ENCODE measurements at places on chromosomes 1 and 21.

GRCh38 chr1:25246600-25247023 lies 642 bp downstream of the RSRP1 start:
- DNase-seq: peak; percentile 47

DNA sequence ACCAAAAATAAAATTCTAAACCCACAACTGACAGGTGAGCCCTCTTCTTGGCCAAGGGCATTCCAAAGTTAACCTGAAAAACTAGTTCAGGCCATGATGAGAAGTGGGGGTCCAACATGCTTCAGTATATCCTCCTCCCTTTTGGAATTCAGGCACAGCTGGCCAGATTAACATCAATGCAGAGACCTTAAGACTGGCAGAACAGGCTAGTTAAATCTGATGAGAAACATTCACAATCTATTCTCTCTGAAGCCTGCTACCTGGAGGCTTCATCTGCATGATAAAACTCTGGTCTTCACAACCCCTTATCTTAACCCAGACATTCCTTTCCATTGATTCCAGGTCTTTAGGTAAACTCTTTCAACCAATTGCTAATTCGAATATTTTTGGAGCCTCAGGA lies 26.7 kb upstream of the ZBTB8B start:
- DNase-seq: no peak

DNA sequence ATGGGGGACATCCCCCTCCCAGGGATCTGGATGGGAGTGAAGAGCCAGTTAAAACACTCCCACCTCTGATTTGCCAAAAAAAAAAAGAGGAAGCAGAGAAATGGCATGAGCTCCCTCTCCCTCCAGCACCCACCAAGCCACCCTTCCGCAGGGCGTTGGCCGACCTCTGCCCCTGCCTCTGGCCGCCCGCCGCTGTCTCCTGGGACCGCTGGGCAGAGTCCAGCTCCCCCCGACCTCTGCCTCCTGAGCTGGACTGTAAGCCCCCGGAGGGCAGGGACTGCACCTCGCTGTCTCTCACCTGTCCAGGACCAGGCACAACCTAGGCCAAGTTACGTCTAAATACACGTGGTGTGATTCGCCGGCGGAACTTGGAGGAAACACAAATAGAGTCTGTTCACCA lies 174.3 kb downstream of the PRDM16 start:
- DNase-seq: no peak

GRCh38 chr1:156488566-156489165 lies 11.9 kb downstream of the MEF2D start:
- no peak for DNase-seq

DNA sequence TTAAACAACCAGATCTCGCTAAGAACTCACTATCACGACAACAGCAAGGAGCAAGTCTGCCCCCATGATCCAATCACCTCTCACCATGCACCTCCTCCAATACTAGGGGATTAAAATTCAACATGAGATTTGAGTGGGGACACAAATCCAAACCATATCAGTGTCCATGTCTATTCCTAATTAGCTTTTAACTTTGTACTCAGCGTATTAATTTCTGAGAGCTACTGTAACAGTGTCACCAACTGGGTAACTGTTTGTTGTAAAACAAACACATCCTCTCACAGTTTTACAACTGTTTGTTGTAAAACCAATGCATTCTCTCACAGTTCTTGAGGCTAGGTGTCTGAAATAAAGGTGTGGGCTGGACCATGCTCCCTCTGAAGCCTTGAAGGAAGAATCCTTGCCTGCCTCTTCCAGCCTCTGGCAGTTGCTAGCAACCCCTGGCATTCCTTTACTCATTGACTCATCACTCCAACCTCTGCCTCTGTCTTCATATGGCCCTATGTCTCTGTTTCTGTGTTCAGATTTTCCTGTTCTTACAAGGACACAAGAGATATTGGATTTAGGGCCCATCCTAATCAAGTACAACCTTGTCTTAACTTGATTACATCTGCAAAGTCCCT lies 121.2 kb downstream of the LTN1 start:
- no peak for DNase-seq

DNA sequence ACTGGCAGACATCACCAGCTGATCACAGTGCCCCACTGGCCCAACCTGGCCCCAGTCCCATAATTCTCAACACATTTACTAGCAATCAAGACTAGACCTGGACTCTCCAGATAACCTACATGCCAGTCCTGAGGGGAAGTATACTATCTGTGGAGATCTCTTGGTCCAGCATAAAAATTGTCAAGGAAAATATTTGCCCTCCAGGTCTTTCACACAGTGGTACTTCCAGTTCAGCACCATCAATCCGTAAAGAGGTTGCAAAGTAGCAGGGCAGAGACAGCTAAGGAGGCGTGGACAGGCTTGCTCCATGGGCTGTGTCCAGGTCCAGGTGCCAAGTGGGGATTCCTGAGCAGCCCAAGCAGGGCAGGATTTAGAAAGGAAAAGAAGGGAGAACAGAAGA lies 143.6 kb upstream of the BACE2 start:
- DNase-seq: no peak

GRCh38 chr1:111727056-111727455 lies 12.1 kb downstream of the INKA2 start:
- DNase-seq: no peak
